ENCODE measurements at places on chromosomes 12 and 14.
A peak's percentile ranks its signal among the peaks of the same experiment; 100 is the strongest.

DNA sequence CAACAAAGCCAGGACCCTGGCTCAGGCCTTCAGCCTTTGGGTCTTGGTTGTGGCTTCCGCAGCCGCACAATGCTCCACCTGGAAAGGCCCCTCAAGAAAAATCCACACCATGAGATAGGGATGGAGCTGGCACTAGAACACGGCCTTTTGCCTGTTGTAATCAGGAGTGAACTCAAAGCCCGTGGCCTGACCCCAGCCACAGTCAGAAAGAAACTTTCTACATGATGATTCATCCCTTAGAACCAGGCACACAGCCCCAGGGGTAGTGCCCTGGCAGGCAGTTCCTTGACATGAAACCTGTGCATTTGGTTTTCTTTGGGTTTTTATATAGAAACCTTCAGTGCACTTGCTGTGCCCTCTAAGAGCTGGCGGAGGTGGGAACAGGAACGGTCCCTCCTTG, 5.1 kb downstream of the CLMN start:
- no peak for DNase-seq

GRCh38 chr12:44570036-44570583, 306.0 kb downstream of the NELL2 start:
- DNase-seq = no peak

DNA sequence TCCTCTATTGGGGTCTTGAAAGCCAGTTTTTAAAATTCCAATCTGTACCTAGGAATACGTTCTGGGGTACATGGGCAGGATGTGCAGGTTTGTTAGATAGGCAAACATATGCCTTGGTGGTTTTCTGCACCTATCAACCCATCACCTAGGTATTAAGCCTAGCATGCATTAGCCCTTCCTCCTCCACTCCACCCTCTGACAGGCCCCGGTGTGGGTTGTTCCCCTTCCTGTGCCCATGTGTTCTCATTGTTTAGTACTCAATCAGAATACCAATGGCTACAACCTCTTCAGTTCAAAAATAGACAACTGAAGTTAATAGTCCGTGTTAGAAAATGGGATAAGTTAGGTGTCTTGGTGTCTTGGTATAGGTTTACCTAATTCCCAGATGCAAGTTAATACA, 3.4 kb downstream of the NTS start:
- DNase-seq = no peak

DNA sequence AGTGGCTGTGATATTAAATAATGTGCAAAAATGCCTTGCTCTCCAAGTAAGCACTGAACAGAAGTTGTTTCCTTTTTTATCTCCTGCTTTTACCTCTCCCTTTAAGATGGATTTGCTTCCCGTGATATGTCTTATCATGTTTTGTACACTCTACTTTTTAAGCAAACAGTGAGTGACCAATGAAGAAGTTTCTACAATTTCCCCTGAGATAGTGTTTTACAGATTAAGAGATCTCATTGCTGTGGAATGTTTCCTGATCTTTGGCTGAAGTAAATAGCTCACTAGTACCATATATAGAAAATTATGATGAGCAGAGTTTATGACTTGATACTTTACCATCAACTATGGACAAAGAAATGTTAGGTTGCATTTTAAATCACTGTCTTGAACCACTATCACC, 184.8 kb upstream of the PDE3A start:
- no peak for DNase-seq

DNA sequence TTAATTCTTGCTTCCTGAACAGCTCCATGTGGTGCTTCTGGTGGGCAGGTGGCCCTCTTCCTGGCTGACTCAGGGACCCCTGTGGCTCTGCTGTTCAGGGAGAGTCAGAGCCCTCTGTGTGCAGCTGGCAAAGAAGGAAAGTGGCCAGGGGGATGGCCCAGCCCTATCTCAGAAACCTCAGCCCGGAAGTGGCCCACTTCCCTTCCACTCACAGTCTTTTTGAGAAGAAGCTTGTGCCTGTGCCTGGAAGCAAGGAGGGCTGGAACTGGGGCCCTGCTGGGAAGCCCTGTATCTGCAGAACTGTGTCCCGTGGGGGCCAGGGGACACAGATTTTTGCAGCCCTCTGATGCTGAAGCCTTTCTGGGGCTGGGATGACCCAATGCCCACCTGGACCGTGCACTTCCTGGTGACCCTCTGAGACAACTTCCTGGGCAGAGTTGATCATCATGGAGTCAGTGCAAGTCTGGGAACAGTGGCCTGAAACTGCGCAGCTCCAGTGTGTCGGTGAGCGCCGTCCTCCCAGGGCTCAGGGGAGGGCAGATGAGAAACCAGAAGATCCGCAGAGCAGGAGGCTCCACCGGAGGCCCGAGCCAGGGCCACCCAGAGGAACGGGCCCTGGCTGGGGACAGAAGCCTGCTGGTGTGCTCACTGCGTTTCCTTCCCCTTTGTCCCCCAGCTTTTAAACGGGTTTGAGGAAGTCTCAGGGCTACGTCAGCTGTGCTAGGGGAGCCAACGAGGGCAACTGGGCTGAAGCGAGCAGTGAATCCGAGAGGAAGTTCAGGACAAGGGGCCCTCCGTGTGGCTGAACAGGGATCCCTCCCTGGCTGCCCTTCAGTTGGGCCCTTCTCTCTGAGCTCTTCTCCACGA, 217.4 kb upstream of the RTL1 start:
- DNase-seq = peak; percentile 80

DNA sequence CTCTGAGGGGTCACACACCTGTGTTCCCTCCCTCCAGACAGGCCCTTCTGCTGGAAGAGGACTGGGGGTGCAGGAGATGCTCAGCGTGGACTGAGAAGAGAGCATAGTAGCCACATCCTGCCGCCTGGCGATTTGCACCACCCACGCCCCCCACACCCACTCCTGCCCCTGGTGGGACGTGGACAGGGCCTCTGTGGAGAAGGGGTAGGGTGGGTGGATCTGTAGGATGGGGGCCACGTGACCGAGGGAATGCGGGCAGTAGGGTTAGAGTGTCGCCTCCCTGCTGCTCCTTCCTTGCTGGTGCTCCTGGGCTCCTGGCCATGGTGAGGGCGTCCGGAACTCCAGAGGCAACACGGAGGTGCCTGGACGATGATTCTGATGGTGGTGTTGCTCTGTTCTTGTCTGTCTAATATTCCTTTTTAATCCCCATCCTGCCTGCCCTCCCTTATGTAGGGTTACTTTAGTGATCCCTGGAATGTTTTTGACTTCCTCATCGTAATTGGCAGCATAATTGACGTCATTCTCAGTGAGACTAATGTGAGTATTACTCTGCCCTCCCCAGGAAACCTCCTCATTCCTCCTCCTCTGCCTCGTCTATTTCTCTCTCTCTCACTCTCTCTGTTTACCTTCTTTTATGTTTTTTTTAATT, 161.5 kb upstream of the FKBP4 start:
- DNase-seq = no peak

- DNase-seq = no peak
Observed at GRCh38 chr14:59566725-59567124, 9.9 kb downstream of the CCDC175 start.

- DNase-seq = no peak
Observed at GRCh38 chr12:96274331-96274730, 80.2 kb downstream of the ELK3 start.

DNA sequence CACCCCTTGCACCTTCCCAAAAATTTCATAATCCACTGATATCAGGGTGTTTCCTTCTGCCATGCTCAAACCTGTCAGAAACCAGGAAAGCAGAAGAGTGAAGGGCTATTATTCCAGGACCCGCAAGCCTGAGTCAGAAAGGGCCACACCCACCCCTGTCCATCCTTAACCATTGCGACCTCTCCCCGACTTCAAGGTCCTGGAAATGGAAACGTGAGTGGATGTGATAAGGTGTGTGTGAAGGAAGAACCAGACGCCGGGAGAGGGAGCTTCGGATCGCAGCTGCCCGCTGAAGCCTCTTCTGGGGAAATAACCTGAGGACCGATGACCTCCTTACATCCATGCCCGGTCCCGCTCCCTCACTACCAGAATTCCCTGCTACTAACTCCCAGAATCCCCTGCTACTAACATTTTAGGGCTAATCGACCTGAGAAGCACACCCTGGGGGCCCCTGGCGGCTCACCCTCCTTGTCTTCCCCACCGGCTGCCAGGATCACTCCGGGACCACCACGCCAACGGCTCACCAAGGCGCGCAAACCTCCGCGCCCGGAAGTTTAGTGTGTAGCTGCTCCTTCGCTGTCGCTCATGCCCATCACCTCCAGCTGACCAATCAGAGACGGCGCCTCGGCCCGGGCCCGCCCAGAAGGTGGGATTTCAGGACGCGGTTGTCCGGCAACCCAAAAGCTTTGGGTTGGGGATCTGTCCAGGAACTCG, at the start of gene ACYP1:
TSS of gene ACYP1 (minus strand) at position 534 of the 714 bp plus-strand sequence. CDS start at position 63, 471 bp downstream.
- peak; percentile 91 for DNase-seq

DNA sequence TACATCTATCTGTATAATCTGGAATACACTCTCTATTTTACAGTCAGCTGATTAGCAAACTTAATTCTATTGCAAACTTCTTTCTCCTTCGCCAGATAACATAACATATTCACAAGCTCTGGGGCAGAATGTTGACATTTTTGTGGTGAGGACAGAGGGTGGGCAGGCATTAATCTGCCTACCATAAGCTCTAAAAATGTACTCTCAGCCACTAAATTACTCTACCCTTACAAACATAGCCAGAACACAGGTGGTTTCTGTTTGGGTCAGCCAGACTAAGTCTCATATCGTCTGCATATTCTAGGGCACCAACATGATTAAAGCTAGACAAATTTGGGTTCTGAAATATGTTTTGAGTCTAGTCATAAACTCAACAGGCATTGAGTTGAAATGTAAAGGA, 90.1 kb downstream of the SLC6A15 start:
- no peak for DNase-seq

- no peak for DNase-seq
Observed at GRCh38 chr12:27164330-27165040, 79.6 kb upstream of the STK38L start.

DNA sequence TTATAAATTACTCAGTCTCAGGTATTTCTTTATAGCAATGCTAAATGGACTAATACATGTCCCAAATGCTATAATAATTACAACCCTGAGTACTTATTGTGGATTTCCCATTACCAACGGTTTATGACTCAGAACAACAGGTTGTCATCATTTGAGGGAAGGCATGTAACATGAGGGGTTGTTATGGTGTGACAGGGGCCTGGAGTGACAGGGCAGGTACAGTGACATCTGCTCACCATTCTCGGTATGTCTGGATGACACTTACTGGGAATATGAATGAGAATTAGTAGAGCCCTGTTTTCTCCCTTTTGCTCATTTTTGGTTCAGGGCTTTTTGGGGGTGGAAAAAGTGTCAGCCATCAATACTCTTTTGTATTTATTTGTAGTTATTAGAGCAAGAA, 36.2 kb upstream of the FERMT2 start:
- no peak for DNase-seq

DNA sequence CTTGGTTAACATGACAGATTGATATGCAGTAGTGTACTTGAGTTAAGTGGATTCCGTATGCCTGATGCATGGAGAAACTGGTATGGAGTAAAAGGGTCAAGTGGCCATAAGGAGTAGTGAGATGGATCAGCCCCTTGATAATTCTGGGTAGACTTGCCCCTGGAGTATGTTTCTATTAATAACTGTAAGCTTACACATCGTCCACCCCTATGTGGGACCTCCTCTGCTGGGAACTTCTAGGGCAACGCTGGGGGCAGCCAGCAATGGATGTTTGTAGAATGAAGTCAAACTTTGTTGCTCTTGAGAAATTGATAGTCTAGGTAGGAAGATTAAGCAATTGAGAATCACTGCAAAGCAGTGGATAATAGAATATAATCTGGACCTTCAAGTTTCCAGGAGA, 3.5 kb downstream of the C12orf75 start:
- DNase-seq = no peak

- no peak for DNase-seq
Observed at GRCh38 chr14:104974146-104974541, 4.0 kb downstream of the AHNAK2 start.

- DNase-seq = no peak
Observed at GRCh38 chr12:105296116-105297089, 34.1 kb upstream of the C12orf75 start.

DNA sequence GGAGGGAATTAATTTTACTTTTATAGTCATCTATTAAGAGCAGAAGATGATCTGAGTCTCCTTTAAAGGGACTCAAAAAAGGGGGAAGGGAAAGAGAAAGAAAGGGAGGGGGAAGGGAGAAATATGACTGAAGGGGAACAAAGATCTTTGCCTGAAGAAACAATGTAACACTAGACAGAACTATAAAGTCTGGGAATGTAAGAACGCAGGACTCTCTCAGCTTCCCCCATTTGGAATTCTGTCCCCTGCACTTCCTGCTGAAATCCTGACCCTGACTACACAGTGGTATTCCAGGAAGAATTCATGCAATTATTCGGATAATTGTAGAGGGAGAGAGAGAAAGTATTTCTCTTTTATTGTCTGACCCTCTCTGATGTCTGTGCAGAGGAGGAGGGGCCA, 8.6 kb upstream of the HOXC11 start:
- no peak for DNase-seq

DNA sequence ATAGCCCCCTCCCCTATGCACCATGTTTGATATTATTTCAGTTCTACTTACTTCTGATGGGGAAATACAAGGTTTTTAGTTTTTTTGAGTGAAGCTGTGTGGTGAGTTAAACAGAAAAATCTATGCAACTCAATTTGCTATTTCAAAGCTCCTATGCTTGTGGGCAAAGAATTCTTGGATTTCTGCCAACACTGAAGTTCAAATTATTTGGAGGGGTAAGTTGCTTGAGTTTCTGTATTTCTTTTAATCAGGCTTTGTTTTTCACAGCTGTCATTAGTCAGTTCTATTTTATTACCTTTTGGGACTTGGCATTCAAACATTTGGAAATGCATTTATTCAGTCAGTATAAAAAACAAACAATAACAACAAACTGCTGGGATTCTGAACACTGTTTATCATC, 407.5 kb upstream of the MGAT4C start:
- no peak for DNase-seq

- no peak for DNase-seq
Observed at GRCh38 chr12:68290126-68290525, 36.7 kb upstream of the IL22 start.

DNA sequence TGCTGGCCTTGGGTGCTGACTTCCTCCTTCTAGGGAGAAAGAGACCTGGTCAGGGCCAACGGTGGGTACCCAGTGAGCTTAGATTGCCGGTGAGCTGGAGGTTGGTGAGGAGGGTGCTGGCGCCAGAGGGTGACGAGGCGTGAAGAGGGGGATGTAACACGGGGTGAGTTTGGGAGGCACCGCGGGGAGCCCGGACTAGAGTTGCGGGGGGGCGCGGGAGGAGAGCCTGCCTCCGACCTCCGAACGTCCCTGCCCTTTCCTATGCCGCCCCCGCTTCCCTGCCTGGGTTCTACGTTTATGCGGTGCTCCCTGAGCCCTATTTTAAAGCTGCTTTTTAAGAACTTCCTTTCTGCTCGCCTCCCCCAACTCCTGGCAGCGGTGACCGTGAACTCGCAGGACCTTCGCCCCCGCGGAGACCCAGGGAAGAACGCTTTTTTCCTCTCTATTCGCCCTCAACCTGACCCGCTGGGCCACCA, 18.6 kb downstream of the OR6S1 start:
- DNase-seq = peak; percentile 47

- no peak for DNase-seq
Observed at GRCh38 chr12:119894916-119895315, 17.8 kb upstream of the CIT start.

GRCh38 chr12:50188241-50188781, 21.1 kb upstream of the CERS5 start:
- no peak for DNase-seq
